ENCODE measurements at places on chromosomes 5 and 9.
A peak's percentile ranks its signal among the peaks of the same experiment; 100 is the strongest.

DNA sequence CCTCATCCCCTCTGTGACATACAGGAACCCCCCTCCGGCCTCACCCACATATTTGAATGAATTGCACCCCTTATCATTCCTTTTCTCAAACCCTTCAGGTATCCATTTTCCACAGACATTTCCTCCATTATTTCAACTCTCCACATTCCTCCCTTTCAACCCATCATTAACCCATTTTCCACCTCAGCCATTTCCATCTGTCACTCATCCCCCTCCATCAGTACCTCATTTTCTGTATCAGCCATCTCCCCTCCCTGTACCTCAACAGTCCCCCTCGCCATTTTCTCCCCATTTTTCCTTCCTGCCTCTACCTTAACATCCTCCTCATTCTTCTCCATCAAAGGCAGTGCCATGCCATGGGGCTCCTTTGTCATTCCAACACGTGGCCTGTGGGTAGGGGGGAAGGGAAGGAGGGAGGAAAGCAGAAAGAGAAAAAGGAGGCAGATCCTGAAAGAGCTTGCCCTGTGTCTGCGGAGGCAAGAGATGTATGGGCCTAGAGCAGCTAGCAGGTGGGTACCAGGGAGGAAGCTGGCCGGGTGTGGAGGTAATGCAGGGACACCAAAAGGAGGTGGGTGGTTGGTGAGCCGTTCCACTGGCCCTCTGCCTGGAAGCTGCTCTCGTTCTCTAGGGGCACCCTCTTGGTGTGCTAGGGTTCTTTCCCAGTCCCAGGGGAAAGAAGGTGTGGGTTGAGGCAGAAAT is 1.5 kb downstream of the DNAJB5 start:
- DNase-seq, result no peak

GRCh38 chr5:127351418-127351817 is 60.8 kb downstream of the MEGF10 start:
- DNase-seq, result peak; percentile 45

DNA sequence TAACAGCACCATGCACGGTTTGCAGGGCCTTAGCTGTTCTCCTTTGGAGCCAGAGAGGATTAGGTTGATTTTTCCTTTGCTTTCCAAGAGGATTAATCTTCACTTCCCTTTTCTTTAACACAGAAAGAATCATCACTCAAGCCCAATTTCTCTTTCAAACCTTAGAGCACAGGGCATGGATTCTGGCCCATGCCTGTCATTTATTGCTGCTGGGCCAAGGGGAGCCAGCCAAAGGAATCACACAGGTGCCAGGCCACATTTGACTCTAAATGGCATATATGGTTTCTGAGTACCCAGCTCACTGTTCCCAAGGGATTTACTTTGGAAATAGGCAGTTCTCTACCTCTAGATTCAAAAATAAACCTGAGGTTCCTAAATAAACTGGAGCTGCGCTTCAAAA is 58.3 kb downstream of the FBXL7 start:
- DNase-seq, result no peak

- no peak for DNase-seq
Measured at GRCh38 chr5:22846693-22847092, 6.5 kb downstream of the CDH12 start.

DNA sequence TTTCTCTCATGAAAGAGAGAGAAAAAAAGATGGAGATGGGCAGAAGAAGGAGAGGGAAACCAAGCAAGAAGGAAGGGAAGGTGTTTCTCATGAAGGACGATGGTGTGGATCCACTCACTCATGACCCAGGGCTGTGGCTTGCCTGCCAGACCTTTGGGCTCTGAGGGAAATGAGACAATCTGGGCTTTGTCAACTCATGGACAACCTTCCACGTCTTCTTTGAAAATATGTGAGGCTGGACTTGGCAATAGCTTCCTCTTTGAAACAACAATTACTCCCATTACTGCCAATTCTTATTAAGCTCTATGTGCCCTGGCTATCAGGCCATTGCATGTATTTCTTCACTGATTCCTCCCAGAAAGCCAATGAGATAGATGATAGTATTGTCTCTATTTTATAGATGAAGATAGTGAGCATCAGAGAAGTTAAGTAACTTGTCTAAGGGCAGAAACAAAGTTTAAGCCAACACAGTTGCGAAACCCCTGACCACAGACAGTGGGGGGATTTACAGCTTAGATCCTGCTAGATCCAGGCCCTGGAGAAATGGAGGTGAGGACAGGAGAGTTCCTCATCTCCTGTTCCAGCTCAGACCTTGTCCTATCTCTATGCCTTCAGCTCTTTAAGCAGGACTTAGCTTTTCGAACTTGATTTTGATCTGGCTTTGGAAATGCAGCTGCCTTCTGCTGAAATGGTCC is 132.4 kb downstream of the GCNT1 start:
- DNase-seq, result peak; percentile 32

DNA sequence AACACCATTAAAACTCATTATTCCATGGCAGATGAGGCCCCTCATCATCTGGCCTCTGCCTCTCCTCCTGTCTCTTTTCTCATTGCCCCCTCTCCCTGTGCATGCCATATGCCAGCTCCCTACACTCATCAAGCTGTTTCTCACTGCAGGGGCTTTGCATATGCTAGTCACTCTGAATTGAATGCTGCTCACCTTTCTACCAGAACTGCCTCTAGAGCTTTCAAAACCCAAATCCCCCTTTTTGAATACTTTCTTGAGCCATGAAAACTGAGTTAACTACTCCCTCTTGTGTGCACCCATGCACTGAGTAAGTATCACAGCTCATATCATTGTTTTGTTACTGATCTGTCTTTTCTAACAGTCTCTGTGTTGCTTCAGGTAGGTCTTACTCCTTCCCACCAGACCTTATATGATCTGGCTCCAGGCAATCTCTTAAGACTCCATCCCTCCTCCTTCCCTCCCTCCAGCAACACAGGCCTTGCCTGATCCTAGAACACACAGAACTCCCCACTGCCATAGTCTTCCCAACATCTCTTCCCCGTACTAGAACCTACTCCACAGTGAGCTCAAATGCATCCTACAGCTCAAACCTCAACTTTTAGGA is 60.5 kb downstream of the ASTN2 start:
- DNase-seq, result no peak

DNA sequence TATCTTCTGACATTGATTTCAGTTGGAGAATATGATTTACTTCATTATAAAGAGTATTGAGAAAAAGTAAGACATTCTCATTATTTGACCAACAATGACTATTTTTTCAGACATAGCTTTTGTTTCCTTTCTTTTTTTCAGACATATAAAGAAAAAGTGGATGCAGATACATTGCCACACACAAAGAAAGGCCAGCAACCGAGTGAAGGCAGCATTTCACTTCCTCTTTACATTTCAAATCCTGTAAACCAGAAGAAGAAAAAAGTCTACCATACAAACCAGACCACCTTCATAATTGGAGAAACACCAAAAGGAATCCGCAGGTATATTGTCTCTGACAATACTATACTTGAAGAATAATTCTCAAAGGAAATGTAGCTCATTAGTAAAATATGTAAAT is 128.9 kb downstream of the ERCC6L2 start:
- no peak for DNase-seq

GRCh38 chr5:146474065-146474464 is 26.9 kb downstream of the TCERG1 start:
- no peak for DNase-seq

- peak; percentile 8 for DNase-seq
Measured at GRCh38 chr5:170497311-170498038, 6.3 kb upstream of the KCNIP1 start.

- DNase-seq, result no peak
Measured at GRCh38 chr5:135718651-135719050, 115.8 kb upstream of the SLC25A48 start.

- DNase-seq, result peak; percentile 65
Measured at GRCh38 chr5:145510324-145510723, 324.8 kb downstream of the PRELID2 start.

GRCh38 chr5:137622850-137623249 is 113.0 kb downstream of the KLHL3 start:
- DNase-seq, result no peak

DNA sequence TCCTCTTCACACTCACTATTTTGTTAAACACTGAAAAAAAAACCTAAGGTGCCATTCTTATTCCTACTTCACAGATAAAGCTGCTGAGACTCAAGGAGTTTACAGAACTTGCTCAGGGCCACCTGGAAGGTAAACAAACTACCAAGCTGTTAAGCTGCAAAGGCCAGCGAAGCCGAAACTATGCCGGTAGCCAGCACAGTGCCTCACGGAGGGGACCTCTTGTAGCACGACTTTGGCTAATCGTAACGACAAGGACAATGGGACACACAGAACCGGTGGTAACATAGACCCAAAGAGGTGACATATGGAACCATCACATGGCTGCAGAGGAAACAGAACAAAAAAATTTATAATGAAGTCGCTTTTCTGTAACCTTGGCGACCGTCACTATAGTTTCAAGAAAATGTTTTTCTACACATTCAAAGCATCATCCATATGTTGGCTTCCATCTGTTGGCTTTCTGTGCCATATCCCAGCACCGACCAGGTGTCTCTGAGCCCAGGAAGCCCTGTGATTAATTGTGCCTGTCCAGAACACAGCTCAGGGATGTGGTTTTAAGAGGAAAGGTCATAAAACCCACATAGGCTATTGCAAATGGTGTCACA is 60.3 kb downstream of the S1PR3 start:
- no peak for DNase-seq

- DNase-seq, result no peak
Measured at GRCh38 chr5:88889189-88890069, 6.4 kb upstream of the MEF2C start.

GRCh38 chr5:139395844-139396640 is 1.1 kb upstream of the PROB1 start:
- peak; percentile 46 for DNase-seq

DNA sequence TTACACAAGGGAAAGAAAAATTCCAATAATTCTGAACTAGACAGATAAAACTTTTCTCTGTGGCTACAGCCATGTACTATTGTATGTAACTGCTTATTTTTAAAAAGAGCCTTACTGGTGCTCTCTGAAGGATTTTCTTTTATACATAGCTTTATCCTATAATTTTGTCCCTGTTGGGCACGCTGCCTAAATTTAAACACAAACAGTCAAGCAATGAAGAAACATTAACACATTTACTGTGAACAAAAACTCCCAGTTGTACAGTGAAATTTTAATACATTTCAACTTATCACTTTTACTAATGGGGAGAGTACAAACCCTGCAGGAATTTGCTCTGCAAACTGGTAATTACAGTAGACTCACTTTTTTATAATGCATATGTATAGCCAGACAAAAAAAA is 273.3 kb downstream of the BNC2 start:
- no peak for DNase-seq

DNA sequence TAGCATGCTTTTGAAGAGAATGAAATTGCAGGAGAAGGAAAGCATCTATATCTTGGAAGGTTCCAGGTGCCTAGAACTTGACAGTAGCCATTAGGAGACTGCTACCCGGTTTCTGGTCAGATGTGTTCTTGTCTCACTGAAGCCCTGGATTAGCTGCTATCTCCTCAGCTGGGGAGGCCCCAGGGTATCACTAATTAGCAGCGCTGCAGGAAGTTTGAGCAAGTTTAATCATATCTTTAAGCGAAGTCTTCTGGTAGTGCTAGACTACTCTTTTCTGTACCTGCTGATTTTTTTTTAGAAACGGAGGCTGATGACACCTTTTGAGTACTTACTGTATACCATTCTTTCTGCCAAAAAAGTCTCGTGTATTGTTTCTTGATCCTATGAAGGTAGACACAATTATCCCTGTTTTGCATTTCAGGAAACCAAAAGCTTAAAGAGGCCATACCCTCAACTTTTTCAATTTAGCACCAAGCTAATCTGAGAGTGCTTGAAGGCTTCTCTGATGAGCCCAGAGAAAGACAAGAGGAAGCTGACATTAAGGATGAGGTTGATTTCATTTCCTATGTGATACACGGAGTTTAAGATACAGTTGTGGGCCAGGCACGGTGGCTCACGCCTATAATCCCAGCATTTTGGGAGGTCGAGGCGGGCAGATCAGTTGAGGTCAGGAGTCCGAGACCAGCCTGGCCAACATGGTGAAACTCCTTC is 201.3 kb downstream of the ARHGAP26 start:
- no peak for DNase-seq

DNA sequence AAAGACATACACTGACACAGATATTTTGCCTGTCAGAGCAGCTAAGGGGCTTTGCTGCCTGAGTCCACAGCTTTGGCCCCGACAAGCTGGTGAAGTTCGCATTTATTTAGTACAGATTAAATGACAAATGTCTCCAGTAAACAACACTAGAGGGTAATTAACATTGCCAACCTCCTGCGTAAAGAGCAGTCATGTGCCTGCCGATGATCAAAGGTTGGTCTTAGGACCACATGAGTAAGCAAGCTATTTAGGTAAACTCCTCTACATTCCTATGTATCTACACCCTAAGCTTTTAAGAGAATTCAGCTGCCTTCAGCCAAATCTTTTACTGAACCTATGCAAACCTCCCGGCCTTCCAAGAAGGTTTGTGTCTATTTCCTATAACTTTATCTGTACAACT is 73.0 kb upstream of the PJA2 start:
- DNase-seq, result no peak

- no peak for DNase-seq
Measured at GRCh38 chr9:121574774-121575519, 75.3 kb upstream of the GGTA1 start.

- DNase-seq, result no peak
Measured at GRCh38 chr5:135055396-135055795, 21.4 kb upstream of the PITX1 start.

- no peak for DNase-seq
Measured at GRCh38 chr5:65986796-65987195, 60.4 kb downstream of the ERBIN start.

DNA sequence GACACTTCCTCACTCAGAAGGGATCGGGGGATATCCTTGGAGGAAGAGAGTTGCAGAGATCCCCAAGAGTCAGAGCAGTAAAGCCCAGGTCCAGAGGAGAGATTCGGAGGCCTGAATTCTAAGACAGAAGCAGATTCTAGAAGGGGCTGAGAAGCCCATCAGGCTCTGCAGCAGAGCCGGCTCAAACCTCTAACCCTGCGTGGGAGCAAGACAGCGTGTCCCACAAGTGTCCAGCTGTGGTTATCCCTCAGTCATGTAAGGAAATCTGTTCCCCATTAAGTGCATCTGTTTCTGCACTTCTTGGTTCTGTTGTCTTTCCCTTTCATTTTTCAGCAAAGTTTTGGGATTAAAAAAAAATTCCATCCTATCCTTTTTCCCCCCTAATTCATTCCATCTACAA is 4.8 kb upstream of the DIAPH1 start:
- DNase-seq, result no peak

- DNase-seq, result peak; percentile 65
Measured at GRCh38 chr5:1385395-1386273, 40.7 kb upstream of the CLPTM1L start.
